ENCODE measurements at places on chromosomes 1 and 21.
A peak's percentile ranks its signal among the peaks of the same experiment; 100 is the strongest.

DNA sequence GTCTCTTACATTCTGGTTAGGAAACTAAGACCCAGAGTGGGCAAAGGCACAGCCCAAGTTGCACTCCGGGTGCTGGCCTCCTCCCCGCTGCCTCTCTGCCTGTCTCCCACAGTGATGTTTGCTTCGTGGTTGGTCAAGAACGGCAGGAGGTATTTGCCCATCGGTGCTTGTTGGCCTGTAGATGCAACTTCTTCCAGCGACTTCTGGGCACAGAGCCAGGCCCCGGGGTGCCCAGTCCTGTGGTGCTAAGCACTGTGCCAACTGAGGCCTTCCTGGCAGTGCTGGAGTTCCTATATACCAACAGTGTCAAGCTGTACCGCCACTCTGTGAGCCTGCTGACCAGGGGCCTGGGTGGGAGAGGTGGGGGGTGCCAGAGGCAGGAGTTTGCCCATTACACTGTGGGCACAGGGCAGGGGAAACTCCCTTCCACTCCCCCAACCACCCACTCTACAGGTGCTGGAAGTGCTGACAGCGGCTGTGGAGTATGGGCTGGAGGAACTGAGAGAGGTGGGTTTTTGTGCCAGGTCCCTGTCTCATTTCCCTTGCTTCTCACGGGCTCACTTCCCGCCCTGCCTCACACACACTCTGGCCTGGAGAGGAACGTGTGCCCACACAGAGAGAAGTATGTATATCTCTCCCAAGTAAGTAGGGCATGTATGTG, 1.9 kb downstream of the BTBD19 start:
- DNase-seq, result peak; percentile 64

DNA sequence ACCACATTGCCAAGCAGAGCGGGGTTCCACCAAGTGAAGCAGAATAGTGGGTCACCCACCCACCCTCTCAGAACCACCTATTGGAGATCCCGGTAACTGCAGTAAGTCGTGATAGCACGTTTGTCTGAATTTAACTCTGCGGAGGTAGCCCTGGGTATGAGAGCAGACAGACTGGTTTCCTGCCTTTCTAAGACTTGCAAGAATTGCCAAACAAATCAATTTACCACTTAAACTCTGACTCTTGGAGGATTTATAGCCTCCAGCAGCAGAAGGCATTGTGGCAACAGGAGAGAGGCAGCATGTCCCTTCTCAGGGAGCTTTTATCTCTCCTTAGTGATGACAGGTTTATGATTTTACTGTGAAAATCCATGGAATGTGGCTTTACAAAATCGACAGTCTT, 287.9 kb upstream of the FMN2 start:
- DNase-seq, result no peak

DNA sequence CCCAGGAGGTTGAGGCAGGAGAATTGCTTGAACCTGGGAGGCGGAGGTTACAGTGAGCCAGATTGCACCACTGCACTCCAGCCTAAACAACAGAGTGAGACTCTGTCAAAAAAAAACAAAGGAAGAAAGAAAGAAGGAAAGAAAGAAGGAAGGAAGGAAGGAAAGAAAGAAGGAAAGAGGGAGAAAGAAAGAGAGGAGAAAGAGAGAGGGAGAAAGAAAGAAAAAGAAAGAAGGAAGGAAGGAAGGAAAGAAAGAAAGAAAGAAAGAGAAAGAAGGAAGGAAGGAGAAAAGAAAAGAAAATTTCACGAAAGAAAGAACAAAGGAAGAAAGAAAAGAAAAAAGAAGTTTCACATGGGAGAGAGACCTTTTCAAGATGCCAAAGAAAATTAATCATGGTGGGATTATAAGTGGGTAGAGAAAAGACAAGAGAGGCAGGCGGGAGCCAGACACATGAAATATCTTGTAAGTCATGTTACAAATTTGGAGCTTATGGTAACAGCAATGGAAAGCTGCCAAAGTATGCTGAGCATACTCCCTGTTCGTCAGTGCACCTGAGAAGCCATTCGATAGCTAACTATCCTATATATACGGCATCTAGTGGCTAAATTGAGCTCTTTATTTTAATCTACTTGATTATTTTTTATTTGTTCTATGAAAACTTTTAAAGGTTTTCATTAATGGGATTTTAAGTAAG, 41.3 kb upstream of the TNFSF4 start:
- no peak for DNase-seq

DNA sequence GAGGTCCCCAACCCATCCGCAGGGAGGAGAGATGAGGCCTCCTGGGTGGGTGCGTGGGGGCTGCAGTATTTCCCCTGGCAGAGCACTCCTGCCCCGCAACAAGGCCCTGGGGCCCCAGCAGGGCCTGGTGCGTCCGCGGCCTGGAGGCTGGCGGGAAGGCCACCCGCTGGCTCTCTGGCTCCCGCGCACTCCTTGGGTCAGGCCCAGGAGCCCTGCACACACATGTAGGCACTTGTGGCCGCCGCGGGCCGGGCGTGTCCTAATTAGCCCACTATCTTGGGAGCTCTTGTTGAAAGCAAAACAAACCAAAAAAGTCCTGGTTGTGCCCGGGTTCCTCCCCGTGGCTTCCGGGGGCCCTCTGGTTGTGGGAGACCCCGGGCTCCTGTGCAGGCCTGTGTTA, 49.7 kb upstream of the CCDC27 start:
- no peak for DNase-seq

DNA sequence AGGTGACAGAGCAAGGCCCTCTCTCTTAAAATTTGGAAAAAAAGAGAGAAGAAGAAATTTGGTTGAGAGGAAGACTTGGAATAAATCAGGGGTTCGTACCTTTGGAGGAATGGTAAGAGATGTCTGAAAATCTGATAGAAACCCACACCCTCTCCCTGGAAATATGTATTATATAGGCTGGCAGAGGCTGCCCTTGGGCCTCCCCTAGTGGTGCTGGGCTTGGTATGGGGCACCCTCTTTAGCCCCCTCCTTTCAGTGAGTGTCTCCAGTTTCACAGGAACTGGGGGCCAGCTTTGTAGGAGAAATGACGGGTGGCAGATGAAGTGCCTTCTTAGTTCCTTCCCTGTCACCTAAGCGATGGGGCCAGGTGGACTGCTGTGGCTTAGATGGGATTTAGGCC, 82.9 kb upstream of the SLC2A1 start:
- no peak for DNase-seq

DNA sequence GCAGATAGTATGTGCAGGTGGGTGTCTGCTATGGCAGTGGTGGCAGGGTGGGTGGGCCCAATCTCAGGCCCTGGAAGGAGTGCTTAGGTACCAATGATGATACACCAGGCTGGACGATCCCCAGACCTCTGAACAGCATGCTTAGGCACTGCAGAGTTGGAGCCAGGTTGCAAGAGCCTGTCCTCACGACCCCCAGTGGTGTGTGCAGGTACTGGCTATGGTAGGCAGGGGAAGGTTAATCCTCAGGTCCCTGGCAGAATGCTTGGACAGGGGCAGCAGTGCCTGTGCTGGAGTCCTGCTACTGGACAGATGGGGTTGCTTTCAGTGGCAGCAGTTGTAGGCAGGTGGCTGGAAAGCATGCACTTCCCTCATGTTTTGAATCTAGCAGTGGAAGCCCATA, 100.5 kb upstream of the NEK7 start:
- DNase-seq, result peak; percentile 25

DNA sequence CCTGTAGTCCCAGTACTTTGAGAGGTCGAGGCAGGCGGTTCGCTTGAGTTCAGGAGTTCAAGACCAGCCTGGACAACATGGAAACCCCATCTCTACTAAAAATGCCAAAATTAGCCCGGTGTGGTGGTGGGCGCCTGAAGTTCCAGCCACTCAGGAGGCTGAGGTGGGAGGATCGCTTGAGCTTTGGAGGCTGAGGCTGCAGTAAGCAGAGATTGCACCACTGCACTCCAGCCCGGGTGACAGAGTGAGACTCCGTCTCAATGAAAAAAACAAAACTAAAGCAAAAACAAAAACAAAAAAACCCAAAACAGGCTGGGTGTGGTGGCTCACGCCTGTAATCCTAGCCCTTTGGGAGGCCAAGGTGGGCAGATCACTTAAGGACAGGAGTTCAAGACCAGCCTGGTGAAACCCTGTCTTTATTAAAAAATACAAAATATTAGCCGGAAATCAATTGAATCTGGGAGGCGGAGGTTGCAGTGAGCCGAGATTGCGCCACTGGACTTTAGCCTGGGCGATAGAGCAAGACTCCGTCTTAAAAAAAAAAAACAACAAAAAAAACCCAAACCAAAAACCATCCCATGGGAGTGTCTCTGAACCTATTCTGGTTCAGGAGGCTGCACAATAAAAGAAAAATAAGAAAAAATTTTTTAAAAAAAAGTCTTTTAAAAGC, 1.7 kb upstream of the CGN start:
- DNase-seq, result no peak

Data from stimulated activated CD4-positive, alpha-beta T cell treated with anti-CD3 and anti-CD28 coated beads, Interleukin-15, amount 100 ng/mL, for 24 hours (primary cell).